ENCODE measurements at places on chromosomes 5 and 9.

GRCh38 chr5:143143973-143144372 is 259.5 kb downstream of the NR3C1 start:
- no peak for DNase-seq

GRCh38 chr5:377326-377981 is 55.9 kb downstream of the AHRR start:
- no peak for DNase-seq

GRCh38 chr9:34590381-34591247 is 1.1 kb upstream of the CNTFR start:
- DNase-seq: no peak

- no peak for DNase-seq
These were observed 8.6 kb downstream of the RUFY1 start for GRCh38 chr5:179558932-179559283.

DNA sequence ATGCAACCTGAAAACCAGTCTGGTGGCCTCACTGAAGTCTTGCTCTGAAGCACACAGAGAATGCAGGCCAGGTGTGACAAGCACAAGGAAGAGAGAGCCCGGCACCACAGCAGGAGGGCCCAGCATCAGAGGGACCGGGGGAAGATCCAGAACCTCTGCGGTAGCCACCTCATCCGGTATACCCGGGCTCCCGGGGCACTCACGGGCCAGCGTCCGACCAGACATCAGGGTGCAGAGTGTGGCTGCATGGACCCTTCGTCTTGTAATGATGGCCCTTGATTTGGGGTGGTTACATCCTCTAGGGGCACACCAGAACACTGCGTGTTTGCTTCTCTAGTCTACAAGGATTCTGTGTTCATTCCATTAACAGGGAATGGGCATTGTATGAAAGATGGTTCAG is 406.0 kb downstream of the GADD45G start:
- DNase-seq: no peak

DNA sequence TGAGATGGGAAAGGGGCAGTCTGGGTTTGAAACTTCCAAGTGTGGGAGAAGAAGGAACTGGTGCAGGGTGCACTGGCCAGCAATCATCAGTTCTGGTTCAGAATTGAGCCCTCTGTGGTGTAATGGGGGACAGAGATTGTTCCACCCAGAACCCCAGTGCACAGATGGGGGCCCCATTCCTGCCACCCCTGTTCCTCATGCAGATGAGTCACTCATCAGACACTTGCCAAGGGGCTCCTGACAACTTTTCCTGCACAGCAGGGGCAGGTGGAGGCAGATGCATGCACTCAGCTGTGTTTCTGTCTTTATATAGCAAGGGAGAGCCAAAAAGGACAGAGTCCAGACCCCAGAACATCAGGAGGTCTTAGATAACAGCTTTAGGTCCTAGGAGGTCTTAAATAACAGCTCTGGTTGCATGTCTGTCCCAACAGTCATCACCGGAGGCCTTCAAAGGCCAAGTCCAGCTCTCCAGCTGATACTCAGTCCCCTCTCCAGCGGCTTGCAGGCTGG is 252.9 kb downstream of the HSPA4 start:
- DNase-seq: no peak

- DNase-seq: no peak
These were observed 100.0 kb downstream of the KIAA1958 start for GRCh38 chr9:112586599-112587155.

- DNase-seq: no peak
These were observed 113.6 kb downstream of the DPYSL3 start for GRCh38 chr5:147396070-147396823.

- no peak for DNase-seq
These were observed 27.9 kb upstream of the ANXA2R start for GRCh38 chr5:43068037-43068436.
